ENCODE measurements at places on chromosomes 4 and X.

DNA sequence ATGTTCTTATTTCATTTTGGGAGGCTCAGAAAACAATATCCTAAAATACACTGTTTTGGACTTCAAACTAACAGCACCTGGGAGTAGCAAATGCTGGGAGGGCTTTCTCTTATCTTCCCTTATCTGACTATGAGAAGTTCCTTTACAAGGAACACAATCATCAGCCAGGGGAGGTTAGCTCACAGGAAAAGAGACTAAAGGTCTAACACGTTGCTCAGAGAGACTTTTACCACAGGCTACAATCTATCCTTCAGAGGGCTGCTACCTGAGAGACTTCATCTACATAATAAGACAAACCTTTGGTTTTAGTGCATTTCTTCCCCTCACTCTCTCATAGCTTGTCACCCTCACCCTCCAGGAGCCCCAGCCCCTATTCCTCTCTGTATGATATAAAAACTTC is 35.8 kb downstream of the MEPE start:
- DNase-seq = no peak

GRCh38 chrX:46876901-46877300 is 35.3 kb upstream of the JADE3 start:
- DNase-seq = no peak

DNA sequence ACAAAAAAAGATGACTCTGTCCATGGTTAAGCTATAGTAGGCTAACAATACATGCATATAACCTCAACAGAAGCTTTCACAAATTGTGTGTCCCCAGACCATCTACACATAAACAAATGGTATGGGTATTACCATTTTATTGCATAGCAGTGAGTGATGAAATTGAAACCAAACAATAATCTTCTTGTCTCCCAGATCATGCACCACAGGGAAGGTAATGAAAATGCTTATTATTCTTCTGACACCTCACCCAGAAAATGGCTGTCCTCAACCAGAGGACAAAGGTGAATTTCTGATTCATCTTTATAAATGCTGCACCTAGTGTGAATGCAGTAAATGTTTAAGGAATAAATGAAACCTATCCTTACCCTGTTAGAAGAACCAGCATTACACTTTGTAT is 8.0 kb downstream of the PRSS12 start:
- DNase-seq = no peak

DNA sequence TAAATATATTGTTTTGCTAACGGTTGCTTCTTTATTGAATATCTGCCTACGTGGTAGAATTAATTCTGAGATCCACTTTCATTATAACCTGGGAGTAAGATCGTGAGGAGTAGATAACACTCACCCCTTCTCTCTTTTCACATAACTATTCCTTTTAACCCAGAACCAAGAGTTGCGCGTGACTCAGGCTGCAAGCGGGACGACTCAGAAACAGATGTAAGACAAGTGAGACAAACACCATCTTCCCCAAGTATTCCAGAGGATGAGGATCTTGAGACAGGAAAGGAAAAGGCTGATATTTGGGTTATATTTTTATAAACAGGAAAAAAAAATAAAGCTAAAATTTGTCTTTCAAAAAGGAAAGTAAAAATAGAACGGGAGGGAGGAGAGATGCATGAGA is 318.8 kb upstream of the NOCT start:
- DNase-seq = no peak

GRCh38 chrX:109952985-109953905 is 49.7 kb upstream of the TMEM164 start:
- no peak for DNase-seq

DNA sequence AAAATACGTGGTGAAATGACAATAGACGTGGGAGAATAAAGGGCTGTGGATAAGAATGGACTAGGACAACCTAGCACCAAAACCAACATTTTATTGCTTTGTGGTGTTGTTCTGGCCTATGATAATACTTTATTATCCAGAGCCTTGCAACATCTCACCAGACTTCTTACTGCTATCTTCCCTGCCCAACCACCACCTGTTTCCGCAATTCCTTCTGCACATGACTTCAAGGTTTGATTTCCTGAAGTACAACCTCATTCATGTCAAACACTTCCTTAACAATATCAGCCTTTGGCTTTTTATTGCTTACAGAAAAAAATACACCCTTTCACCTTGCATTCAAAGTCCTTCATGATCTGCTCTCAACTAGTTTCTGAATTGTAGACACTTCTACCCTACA is 84.8 kb downstream of the RTL3 start:
- no peak for DNase-seq

GRCh38 chr4:122914292-122914904 is 8.0 kb downstream of the NUDT6 start:
- DNase-seq = no peak

- peak; percentile 99 for DNase-seq
Observed at GRCh38 chr4:575281-576141, 584 bp downstream of the TMEM271 start.
